ENCODE measurements at places on chromosomes 3 and 15. TPM values are rescaled to one million over a fixed set of nuclear protein-coding genes. Genes with fewer than 3 reads are reported as not detected.

- DNase-seq: no peak
These were observed 27.3 kb downstream of the ALDH1L1 start for GRCh38 chr3:126152901-126153694.

- no peak for DNase-seq
These were observed 61.2 kb downstream of the PAK2 start for GRCh38 chr3:196800742-196801434.

- no peak for DNase-seq
These were observed 72.1 kb downstream of the RSL24D1 start for GRCh38 chr15:55124616-55125015.

DNA sequence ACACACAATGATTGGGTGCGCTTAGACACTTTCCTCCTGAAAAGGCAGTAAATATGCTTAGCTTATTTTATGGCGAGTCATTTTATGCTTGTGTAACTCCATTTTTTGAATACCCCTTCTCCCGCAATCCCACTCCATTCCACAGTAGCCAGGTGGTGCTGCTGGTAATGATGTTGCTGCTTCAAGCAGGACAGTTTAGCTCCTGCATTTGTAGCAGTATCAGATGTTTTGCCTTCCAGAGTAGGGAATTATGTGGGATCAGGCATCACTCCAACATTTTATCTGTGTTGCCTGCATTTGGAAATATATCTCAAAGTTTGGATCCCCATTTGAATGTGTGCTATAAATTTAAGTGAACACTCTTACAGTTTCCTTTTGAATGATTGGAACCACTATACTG, 302.1 kb upstream of the SGO1 start:
- no peak for DNase-seq

DNA sequence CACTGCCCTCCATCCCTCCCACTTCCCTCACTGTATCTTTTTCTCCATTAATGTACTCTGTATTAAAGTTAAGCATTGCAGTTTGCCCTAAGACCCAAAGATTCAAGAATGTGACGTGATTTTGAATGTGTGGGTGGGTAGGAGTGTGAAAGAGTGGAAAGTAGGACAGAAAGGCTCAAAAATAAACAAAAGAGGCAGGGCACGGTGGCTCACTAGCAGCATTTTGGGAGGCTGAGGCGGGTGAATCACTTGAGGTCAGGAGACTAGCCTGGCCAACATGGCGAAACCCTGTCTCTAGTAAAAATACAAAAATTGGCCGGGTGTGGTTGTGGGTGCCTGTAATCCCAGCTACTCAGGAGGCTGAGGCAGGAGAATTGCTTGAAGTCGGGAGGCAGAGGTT, 18.4 kb downstream of the TFRC start:
- no peak for DNase-seq

GRCh38 chr15:29437888-29438702, 168.5 kb upstream of the NSMCE3 start:
- DNase-seq: no peak

DNA sequence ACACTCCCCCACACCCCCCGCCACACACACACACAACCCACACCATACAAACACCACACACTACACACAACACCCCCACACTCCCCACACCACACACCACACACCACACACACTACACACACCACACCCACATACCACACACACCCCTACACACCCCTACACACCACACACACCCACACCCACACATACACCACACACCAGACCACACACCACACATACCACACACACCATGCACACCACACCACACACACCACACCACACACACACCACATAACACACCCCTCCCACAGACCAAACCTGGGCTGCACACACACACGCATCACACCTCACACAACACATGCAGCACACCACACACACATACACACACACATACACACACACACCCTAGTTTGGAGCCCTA, 1.8 kb upstream of the RASGRF1 start:
- no peak for DNase-seq

GRCh38 chr15:48622237-48622636, 23.3 kb downstream of the FBN1 start:
- DNase-seq: no peak

DNA sequence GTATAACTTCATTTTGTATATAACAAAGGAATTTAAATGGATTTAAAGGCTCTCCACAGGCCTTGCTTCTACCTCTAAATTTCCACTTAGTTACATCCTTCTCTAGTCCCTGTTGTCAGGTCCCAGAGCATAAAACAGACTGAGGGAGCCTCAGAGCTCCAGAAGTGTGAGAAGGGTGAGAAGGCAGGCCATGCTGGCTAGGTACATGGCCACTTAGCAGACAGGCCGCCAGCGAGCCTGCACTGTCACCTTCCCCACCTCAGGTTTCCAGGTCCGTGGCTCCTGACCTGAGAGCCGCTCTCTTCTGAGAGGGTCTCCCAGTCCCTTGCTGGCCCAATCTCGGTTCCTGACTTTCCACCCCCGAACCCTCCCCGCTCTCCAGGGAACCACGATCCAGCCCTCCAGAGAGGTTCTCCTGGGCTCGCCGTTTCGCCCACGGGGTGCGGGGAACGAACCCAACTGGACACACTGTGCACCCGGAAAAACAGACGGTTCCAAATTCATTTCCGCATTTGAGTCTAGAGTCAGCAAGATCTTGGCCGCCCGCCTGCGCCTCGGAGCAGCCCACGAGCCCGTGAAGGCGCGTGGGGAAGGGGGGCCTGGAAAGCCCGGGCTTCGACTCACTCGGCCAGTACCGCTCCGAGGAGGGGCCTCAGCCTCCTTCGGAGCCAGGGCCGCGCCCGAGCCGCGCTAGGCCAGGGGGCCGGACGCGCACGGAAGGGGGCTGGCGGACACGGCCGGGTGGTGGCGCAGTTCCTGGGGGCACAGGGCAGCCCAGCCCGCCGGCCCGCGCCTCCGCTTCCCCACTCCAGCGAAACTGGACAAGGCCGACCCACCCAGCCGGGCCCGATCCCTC, 16.7 kb upstream of the SOX2 start:
- no peak for DNase-seq

NMNAT3 gene
- 1.6 TPM for total RNA-seq

CCR3 gene
- total RNA-seq: not detected
